NCI-H510A treated with DMSO at 0.1 percent for 48 hours (cell line): ENCODE measurements at places on chromosomes 13 and 19.

- no peak for DNase-seq
Measured at GRCh38 chr19:5850743-5851293, 431 bp downstream of the FUT3 start.

DNA sequence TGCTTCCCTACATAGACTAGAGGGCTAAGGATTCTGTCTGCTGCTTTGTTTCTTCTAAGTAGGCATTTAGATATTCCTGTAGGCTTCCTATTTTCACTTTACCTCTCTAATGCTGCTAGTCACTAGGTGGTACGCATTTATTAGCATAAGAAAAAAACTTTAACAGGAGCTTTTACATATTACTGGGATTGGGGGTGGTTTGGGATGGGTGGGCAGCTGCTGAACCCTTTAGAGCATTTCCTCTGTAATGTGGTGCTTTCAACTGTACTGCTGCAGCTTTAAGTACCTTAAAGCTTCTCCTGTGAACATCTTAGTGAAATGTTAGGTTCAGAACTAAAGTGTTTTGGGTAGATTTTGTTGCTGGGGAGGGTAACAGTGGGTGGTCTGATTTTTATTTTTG lies 92.6 kb downstream of the ZNF486 start:
- DNase-seq = no peak

GRCh38 chr13:109783815-109784589 lies 2.4 kb downstream of the IRS2 start:
- DNase-seq = no peak

DNA sequence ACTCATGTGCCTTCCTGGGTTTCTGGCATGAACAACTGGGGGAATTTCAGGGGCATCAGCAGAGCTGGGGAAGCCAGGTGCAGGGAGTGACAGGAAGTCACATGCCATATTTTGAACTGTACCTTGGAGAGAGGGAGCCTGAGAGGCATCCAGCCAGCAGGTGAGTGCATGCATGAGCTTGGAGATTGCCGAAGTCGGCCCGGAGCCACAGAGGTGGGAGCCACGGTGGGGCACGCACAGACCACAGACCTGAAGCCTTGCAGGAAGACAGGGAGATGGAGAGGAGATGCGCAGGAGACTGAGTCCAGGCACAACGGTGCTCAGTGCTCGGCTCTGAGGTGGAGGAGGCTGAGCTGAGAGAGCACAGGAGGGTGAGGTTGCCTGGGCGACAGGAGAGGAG lies 55.1 kb downstream of the CDADC1 start:
- peak; percentile 48 for DNase-seq

- DNase-seq = no peak
Measured at GRCh38 chr13:105607016-105607415, 928.4 kb downstream of the EFNB2 start.

- DNase-seq = no peak
Measured at GRCh38 chr13:75341028-75341427, 140.9 kb downstream of the TBC1D4 start.

GRCh38 chr19:16892868-16893685 lies 4.3 kb downstream of the F2RL3 start:
- DNase-seq = no peak

GRCh38 chr13:94061301-94061700 lies 418.2 kb downstream of the DCT start:
- no peak for DNase-seq

DNA sequence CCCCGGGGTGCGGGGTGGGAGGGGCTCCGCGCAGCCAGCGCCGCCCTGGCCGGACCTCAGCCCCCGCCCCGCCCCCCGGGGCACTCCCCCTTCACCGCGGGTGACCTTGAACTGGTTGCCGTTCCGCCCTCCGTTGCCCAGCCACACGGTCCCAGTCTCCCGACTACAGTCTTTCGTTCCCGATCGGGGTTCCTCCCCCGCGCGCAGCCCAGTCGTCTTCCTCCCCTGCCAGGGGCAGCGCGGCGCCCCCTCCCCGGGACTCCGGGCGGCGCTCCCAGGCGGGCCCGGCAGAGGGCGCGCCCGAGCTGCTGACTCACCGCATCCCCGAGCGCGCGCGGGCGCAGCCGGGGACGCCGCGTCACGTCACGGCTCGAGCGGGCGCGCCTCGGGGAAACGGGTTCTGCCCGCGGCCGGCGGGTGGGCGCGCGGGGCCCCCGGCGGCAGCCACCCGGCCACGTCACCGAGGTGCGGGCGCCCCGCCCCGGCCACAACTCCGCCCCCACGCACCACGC lies 459 bp downstream of the MIDN start:
- peak; percentile 54 for DNase-seq

- peak; percentile 43 for DNase-seq
Measured at GRCh38 chr19:17953869-17954268, 13.0 kb upstream of the KCNN1 start.

DNA sequence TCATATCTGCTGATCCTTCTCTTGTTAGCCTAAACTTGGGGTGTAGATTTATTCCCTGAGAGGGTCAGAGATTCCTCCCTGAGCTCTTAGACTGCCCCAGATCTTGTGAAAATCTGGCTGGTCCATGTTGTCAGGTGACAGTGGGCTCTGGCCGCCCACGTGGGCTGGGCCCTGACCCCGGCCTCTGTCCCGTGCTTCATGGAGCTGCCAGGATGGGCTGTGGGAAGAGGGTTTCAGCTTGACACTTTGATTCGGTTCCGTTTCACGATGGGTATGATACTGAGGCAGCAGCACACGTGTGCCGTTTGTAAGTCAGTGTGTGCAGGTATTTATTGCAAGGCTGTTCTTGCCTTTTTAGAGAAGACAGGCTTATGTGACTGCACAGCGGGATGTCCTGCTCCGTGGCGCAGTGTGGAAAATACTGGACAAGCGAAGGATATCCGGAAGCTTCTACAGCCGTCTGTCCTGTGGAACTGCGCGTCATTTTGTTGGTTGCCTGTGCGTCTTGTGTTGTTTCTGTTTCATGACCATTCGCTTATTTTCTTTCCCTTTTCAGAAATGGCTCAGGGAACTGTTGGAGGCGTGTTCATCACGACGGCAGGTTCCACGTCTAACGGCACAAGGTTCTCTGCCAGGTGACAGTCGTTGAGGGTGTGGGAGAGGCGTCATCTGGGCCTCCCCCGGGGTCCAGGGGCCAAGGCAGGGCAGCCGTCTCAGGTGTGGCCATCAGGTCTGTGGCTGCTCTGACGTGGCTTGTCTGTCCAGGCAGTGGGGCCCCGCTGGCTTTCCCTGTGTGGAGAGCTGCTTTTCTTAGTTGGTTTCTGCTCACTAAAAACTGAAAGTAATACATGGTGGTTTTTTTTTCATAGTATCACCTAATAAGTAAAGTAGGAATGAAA lies 20.5 kb downstream of the ATP4B start:
- no peak for DNase-seq

DNA sequence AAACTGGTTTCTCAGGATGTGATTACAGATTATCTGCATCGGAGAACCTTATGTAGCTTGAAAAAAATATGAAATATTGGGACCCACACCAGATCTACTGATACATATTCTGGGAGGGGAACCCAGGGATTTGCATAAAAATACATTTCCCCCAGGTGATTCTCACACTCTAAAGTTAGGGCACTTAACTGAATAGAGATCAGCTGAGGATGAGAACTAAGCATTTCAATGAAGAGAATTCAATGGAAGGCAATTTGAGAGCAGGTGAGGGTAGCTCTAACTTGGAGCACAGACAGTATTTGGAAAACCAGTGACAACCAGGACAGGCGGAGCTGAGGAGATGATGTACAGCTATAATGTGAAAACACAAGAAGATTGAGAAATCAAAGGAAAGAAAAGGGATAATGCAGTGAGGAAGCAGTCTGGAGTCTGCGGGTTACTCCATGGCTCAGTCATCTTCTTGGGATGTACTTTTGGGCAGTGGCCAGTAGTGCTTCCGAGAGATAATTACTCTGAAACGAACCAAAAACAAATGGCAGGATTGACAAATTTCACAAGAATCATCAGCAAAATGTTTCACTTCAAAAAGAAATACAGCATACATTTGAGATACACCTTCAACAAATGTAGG lies 6.1 kb upstream of the OXGR1 start:
- DNase-seq = no peak

DNA sequence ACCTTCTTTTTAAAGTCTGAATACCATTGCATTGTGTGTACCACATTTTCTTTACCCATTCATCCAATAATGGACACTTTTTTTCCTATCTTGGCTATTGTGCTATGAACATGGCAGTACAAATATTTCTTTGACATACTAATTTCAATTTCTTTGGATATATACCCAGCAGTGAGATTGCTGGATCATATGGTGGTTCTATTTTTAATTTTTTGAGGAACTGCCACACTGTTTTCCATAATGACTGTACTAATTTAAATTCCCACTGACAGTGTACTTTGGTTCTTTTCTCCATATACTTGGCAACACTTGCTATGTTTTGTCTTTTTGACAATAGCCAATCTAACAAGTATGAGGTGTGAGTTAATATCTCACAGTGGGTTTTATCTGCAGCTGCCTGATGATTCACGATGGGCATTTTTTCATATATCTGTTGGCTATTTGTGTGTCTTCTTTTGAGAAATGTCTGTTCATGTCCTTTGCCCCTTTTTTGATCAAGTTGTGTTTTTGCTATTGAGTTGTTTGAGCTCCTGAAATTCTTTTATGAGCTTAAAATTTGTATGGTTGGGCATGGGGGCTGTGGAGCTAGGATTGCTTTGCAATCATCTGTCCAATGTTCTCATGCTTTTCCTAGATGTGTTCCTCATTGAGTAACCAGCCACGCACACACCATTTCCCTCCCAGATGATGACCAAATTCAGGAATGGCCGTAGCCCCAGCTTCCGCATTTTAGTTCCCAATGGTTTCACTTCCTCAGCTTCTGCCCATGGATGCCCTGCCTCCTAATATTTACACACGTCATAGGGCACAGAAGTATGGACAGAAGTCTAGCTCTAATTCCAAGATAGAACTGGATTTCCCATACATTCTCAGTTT lies 380.0 kb upstream of the SGCG start:
- DNase-seq = no peak

DNA sequence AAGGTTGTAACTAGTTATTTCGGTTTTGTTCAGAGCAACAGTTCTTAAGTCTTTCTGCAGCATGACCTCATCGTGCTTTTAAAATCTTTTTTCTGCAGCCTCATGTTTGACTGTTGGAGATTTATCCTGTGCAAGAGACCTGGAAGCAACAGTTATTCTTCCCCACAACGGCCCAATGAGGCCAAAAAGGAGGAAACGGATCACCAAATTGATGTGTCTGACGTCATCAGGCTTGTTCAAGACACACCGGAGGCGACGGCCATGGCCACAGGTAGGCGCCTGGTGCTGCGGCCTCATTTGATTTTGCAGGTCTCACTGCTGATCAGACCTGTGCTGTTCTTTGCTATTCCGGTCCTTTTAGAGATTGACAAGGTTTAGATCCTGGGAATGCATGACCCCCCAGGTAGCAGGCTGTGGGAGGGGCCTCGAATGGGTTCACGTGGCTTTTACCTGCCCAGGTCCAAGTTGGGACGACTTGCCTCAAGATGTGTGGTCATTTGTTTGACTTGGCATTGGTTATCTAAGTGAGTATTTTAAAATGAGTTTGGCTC lies 66.8 kb upstream of the MCF2L start:
- DNase-seq = no peak

DNA sequence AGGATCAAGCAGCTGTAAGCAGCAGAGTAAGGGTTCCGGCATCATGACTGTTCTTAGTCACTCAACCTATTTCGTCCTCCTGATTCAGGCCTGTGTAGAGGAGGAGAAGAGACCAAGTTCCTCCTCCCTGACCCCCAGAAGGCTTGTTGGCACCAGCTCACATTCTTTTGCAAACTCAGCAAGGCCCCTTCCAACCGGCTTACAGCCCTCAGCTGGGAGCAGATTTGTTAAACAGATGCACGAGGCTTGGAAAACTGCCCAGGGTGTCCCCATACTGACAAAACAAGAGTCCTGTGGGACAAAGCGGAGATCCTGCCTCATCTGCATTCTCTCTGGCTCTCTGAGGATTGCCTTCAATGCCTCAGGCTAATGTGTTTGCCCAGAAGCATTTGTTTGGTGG lies 113.2 kb upstream of the SOX21 start:
- DNase-seq = no peak

- no peak for DNase-seq
Measured at GRCh38 chr13:27203854-27204253, 32.2 kb upstream of the USP12 start.

DNA sequence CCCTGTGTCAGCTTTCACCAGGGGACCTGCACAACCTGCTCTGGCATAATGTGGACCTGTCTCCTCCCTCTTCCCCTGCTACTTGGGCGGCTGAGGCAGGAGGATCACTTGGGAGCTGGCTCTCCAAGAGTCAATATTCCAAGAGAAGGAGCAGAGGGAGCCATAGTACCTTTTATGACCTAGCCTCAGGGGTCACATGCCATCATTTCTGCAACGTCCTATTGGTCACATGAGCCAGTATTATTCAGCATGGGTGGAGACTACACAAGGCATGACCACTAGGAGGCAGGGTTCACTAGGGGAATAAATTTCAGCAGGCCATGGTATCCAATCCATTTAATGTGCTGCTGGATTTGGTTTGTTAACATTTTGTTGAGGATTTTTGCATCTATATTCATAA lies 12.0 kb upstream of the SHFL start:
- DNase-seq = no peak

DNA sequence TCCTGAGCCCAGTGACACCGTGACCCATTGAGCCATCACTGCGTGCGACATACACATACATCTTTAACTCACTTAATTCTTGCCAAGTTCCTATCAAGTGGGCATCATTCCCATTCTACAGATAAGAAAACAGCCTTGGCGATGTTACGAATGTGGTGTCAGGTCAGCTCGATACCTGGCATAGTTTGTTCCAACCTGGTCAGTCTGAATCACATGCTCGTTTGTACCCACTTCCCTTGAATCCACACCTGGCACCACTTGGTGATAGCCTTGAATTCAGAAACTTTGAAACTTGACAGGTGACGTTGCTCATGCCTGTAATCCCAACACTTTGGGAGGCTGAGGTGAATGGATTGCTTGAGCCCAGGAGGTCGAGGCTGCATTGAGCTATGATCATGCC lies 59.1 kb downstream of the SLC7A9 start:
- no peak for DNase-seq

DNA sequence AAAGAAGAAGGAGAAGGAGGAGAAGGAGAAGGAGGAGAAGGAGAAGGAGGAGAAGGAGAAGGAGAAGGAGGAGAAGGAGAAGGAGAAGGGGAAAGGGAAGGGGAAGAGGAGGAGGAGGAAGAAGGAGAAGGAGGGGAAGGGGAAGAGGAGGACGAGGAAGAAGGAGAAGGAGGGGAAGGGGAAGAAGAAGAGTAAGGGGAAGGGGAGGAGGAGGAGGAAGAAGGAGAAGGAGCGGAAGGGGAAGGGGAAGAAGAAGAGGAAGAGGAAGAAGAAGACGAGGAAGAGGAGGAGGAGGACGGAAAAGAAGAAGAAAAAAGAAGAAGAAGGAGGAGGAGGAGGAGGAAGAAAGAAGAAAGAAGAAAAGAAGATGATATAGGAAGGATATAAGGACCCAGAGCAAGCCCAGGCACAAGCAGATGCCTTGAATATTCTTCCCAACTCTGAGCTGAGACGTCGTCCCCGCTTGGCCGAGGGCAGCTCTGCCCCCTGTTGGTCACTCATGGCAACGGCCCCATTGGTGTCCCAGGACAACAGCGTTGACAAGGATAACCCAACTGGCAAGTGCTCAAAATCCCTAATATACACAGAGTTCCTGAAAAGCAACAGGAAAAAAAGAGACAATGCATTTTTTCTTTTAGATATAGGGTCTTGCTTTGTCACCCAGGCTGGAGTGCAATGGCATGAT lies 30.6 kb upstream of the IGSF23 start:
- no peak for DNase-seq

- no peak for DNase-seq
Measured at GRCh38 chr13:110381029-110381360, 73.9 kb downstream of the COL4A2 start.

- no peak for DNase-seq
Measured at GRCh38 chr19:41804336-41804735, 7.9 kb downstream of the CEACAM3 start.

GRCh38 chr13:110216398-110217041 lies 90.4 kb downstream of the COL4A1 start:
- no peak for DNase-seq
